Stimulated activated CD4-positive, alpha-beta T cell treated with anti-CD3 and anti-CD28 coated beads, Interleukin-12 subunit alpha, Interleukin-12 subunit beta, amount 100 ng/mL, for 4 hours (primary cell): ENCODE measurements at places on chromosomes 6 and 20.

DNA sequence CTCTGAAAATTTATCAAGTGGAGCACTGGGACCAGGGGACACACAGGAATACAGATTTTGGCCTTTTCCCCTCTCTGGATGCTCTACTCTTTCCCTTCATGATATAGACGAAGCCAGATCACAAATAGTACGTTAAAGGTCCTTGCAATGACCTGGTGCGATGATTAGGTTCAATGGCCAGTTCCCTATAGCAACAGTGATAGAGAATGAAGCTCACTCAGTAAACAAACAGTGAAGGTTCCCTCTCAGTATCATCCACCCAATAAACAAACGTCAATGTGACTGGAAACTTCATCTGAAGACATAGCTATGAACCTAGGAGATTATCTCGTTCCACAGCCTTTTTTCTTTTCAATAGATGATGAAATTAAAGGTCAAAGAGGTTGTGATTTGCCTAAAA lies 596.2 kb downstream of the KIF16B start:
- no peak for DNase-seq

- DNase-seq = no peak
Observed at GRCh38 chr6:144123421-144123820, 26.9 kb upstream of the STX11 start.

- no peak for DNase-seq
Observed at GRCh38 chr6:139066080-139066479, 37.5 kb downstream of the ABRACL start.

DNA sequence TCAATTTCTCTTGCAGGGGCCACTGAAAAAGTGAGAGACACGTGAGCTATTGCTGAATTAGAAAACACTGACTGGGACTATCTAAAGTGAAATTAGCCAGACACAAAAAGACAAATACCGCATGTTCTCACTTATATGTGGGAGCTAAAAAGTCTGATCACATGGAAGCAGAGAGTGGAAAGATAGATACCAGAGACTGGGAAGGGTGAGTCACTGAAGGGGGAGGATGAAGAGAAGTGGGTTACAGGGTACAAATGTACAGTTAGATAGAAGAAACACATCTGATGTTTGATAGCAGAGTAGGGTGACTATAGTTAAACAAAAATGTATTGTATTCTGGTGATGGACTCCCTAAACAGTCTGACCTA lies 13.4 kb downstream of the CST3 start:
- DNase-seq = no peak

DNA sequence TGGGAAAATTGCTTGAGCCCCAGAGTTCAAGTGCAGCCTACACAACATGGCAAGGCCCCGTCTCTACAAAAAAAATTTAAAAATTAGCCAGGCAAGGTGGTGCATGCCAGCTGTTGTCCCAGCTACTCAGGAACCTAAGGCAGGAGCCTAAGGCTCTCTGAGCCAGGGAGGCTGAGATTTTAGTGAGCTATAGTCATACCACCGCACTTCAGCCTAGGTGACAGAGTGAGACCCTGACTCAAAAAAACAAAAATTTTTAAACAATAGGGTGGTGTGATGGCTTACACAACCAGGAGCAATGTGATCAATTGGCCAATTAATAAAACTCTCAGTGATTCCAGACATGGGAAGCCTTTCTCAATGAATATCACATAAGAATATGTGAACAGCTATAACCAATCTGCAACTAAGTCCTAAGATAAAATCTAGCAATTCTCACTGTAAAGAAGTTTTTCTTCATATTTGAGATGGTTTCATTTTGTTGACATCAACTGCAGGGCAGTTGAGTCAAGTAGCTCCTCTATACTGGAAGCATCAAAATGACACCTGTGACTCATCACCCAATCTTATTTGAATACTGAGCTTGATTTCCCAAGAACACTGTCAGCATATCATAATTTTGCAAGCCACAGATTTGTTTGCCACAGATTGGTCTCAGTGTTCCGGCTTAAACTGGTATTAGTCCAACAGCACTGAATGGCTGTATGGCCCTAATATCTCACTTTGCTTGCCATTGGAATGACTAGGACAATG lies 169.0 kb upstream of the GJE1 start:
- no peak for DNase-seq

DNA sequence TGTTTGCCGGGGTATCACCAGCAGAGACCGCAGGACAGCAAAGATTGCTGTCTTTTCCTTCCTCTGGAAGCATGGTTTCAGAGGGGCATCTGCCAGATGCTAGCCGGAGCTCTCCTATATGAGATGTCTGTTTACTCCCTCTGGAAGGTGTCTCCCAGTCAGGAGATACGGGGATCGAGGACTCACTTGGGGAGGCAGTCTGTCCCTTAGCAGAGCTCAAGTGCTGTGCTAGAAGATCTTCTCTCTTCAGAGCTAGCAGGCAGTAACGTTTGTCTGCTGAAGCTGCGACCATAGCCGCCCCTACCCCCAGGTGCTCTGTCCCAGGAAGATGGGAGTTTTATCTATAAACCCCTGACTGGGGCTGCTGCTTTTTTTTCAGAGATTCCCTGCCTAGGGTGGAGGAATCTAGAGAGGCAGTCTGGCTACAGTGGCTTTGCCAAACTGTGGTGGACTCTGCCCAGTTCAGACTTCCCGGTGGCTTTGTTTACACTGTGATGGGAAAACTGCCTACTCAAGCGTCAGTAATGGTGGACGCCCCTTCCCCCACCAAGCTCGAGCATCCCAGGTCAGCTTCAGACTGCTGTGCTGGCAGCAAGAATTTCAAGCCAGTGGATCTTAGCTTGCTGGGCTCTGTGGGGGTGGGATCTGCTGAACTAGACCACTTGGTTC lies 133.0 kb upstream of the FLRT3 start:
- DNase-seq = no peak

DNA sequence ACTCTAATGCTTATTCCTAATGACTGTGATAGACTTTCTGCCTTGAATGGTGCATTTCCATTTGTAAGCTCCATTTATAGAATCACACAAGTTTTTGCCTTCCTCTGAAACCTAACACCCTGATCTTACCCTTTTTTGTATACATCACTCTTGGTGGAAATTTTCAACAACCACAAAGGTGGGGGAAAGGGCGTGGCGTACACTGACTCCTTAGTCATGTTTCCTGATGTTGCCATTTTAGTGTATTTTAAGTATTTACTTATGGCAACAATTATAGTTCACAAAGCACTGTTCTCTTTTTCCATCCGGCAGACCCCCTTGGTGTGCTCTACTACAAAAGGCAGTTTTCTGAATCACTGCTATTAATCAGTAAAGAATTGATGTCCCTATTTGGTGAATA lies 92.0 kb downstream of the ATXN1 start:
- DNase-seq = peak; percentile 50

DNA sequence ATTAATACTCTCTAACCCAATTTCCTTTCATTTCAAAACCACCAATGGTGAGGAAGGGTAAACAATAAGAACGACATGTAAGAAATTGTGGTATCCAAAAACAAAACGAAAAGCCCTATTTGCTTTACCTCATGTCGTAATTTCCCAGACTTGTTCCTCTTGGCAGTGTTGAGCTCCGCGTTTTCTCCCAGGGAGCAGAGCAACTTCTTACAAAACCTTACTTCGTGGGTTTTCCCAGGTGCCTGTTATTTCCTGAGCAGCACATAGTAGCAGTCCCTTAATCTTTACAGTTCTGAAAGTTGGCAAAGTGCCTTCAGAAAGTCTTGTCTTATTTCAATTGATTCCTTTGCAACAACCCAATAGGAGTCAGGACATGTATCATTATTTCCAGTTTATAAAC lies 207.9 kb upstream of the MARCKS start:
- no peak for DNase-seq

DNA sequence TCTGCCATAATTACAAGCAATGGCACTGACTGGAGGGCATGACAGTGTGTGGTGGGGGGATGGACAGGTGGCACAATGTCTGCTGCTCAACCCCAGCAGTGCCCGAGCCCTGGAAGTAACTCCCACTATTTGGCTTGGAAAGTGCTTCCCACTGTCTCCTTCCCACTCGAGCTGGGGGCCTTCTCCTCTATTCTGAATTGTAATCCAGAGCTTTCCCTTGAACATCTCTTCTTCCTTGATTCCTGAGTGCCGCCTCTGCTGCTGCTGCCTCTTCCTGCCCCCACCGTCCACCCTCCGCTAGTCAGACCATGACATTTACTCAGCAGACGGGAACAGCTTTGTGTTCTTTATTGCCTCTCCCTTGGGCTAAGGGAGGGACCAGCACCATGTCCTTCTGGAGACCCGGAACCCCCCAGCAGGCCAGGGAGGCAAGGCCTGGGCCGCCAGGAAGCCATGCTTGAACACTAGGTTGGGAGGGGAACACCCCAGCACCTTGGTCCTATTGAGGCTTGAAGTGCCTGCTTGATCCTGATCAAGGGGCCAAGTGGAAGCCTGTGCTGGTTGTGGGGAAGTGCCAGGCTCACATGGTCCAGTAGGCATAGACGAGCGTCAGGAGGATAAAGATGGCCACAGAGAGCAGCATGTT lies 17.0 kb downstream of the CCDC167 start:
- no peak for DNase-seq

DNA sequence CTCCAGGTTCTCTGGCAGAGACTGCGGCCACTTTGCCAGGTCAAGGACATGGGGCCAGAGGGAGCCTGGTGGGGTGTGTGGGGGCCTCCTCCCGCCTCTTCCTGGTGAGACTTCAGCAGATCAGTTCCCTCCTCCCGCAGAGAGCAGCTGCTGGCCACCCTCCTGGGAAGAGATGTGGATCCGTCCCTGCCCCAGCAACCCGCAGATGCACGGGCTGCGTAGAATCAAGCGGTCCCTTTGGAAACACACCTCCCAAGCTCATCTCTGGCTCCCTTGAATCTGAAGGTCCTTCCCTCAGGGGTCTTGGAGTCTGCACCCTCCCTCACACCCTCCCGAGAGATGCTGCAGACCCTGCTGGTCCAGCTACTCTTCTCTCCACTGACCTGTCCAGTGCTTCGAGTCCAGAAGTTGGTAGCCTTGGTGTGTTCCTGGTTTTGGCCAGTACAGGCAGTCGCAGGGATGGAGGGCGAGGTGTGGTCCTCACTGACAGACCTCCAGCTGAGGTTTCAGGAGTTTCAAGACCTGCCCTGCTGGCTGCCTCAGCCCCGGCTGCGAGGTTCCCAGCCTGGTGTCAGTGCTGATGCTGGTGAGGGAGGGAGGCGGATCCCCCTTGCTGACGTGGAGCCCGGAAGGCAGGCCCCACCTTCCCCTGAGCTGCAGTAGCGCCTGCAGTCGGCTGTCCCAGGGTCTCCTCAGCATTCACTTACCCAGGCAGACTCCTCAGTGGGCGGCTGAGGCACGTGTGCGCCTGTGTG lies at the start of gene NPBWR2:
Gene NPBWR2 (minus strand): TSS at position 585 of the 755 bp plus-strand sequence. CDS start 734 bp downstream, outside the sequence.
- no peak for DNase-seq

DNA sequence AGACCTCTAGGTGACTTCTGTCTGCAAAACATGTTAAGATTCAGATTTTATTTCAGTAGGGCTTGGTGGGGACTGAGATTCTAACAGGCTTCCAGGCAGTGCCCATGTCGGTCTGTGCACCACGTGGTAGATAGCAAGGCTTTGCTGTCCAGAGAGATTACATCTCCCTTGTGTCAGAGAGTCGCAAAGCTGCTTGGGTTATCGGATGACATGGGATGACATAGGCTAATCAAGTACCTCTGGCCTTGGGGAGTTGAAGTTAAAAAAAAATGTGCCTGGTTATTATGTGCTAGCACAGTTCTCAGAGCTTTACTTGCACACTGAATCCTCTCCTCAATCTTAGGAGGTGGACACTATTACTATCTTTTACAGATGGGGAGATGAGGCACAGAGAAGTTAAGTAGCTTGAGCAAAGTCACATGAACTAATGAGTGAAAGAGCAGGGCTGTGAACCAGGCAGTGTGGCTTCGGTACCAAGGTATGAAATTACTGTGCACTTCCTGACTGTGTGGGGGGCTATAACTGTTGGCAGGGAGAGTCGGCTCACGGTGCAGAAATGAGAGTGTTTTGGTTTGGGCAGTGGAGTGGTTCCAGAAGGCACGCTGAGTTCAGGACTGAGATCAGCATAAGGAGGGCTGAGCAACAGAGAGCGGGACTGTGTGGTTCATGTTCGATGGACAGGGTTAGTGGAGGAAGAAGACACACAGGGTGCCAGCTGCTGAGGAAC lies 41.1 kb downstream of the FARS2 start:
- DNase-seq = peak; percentile 3

DNA sequence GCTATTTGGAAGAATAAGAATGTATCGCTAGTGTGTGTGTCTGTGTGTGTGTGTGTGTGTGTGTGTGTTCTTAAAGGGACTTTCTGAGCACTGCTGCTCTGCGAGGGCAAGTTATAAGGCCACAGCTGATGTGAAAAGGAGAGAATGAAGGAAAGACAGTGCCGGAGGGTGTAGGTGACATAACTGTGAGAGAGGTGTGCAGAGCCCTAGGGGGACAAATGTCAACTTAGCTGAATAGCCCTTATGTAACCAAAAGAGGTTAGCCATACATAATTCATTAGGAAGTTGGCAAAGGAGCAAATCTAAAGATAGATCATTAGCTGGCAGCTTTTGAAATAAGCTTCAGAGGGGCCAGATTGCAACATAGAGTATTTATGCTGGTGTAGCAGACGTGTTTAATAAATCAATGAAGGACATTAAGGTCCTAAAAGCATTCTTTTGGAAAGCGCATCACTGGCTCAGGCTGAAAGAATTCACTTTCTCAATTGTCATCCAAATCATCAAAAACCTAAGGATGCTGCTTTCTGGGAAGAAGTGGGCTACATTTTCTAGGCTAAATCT lies 81.0 kb downstream of the NDUFAF5 start:
- DNase-seq = no peak

GRCh38 chr20:3068986-3069900 lies 2.2 kb upstream of the OXT start:
- DNase-seq = no peak

- DNase-seq = no peak
Observed at GRCh38 chr6:6820641-6821238, 232.2 kb downstream of the LY86 start.

DNA sequence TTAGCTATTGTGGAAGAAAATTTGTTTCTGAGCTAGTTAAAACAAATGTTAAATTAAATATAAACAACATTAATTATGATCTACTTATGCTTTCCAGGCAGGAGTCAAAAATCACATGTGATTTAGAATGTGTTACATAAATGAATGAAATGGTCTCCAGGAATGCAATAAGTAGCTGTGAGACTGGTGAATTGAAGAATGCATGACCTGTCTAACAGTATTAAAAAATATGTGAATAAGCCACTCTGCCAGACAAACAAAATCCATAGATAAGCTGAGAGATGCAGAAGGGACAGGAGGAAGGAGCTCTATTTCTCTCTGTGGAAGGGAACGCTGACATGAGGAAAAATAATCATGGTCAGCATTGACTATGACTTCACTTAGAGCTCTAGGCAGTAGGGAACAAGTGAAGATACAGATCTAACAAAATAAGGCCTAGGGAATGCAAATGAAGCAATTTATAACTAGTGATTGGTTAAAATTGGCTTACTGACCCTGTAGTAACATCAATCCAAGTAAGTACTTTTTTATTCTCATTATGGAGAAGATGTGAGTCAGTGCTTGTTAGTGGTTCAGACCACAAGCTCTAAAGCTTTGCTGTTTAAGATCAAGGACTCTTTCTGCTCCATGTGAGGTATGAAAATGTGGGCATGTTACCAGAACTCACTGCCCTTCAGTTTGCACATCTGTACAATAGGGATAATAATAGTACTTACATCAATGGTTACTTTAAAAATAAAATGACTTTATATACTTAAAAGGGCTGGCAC lies 432.6 kb downstream of the MMUT start:
- no peak for DNase-seq
